Activated CD8-positive, alpha-beta memory T cell treated with anti-CD3 and anti-CD28 coated beads for 48 hours (primary cell): ENCODE measurements at places on chromosomes 2 and 18.

DNA sequence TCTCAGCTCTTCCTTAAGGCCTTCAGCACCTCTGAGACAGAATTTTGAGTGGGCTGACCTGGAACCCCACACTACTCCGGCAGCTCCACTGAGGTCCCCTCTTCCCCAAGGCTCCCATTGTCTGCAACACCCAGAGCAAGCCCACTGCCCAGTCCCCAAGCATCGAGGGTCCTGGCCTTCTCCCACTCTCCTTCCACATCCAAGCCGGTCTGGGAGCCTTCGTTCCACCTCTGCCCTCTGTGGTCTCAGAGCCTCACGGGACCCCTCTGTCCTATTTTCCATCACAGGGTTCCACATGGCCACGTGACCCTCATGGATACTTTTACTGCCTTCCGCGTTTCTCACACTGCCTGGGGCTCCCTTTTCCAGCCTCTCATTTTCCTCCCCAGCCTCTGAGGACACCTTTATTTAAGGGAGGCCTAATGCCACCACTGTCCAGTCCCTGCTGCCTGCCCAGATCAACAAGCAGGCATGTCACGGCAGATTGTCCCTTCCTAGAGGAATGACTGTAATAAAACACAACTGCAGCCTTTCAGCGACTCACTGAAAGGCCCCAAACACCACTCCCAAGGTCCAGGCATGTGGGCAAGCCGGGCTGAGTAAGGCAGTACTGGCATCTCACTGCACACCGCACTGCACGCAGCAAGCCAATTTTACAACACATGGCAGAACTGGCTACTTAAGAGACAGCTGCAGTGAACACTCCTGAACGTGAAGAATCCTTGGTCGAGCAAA, 7.9 kb upstream of the SALL3 start:
- no peak for DNase-seq

GRCh38 chr2:152505495-152505906, 170.5 kb downstream of the FMNL2 start:
- no peak for DNase-seq

DNA sequence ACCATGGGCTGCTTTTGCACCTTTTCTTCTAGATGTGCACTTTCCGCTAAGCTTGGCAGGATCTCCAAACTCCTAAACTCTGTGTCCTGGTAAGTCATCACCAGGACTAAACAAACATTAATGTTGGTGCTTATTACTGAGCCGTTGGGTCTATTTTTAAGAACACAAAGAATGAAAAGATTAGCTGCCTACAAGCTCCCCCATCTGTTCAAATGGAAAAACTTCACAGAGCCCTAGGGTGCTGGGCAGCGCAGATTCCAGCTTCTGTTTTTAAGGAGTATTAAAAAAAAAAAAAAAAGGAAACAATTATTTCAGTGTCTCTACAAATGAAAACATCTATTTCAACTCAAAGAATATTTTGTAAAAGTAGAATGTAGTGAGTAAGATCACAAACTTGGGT, 97.8 kb upstream of the AQP4 start:
- DNase-seq, result no peak

DNA sequence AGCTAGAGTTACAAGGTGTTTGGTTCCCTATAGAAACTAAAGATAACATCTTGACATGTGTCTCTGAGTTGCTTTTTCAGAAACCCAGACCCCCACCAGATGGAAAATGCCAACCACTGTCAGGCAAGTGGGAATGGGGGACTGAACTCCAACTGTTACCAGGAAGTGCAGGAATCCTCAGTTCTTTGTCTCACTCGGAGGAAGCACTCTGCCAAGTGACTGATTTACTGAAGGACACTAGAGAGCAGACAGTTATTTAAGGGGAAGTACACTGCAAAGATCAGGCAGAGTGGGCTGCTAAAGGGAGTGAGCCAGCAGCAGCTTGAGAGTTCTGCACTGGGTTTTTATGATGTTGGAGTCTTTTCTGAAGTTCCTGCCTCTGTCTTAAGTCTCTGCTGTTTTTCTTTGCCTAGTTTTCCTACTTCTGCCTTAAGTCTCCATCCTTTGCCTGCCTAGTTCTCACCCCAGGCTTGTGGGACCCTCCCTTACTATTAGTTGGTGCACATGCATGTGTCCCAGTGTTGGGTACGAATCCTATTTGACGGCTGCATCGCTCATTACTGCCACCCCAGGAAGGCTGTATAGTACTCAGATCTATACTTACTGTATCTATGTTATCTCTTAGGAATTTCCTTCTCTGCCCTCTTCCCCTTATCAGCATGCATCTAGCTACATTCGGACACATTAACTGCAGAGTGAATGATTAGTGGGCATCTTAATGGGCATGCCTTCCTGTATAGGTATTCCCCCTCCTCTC, 97.1 kb downstream of the TEX51 start:
- DNase-seq, result no peak

GRCh38 chr2:3293221-3293620, 84.4 kb downstream of the EIPR1 start:
- no peak for DNase-seq

GRCh38 chr2:10056439-10056838, 13.1 kb downstream of the KLF11 start:
- no peak for DNase-seq

DNA sequence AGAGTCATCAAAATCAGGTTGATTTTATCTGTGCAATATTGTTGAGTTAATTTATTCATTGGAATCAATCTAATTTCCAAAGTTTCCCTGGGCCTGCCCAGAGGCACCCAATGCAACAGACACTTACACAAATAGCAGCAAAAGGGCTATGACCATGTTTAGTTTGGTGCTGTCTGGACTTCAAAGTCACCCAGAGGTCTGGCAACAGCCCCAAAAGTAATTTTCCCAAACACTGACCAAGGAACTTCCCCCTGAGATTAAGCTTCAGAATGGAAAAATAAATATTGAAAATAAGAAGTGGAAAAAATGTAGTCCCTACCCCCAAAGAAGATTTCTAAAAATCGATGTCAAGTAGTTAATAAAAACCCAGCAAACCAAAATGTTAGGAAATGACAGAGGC, 70.9 kb upstream of the RNF152 start:
- no peak for DNase-seq

GRCh38 chr2:101109451-101110118, 41.6 kb downstream of the TBC1D8 start:
- DNase-seq, result no peak

- no peak for DNase-seq
Observed at GRCh38 chr2:33859176-33859575, 260.1 kb upstream of the FAM98A start.

DNA sequence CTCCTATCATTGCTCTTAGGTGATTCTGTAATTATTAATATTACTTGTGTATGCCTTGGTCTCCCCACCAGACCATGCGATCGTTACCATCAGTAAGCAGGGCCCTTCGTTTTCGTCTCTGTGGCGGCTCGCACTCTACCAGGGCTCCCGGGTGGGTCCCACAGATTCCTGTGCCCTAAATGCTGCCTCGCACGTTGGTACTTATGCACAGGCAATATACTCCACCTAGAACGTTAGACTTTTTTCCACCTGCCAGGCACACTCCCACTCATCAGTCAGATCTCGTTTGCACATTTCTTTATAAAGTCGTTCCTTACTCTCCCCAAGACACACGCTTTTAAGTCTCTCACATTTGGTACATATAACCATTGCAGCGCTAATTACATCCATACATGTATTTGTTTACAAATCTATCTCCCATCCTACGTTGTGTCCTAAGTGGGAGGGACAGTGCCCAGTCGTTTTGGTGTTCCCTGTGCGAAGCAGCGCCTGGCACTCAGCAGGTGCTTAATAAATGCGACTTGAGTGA, 901 bp downstream of the FEZ2 start:
- no peak for DNase-seq

DNA sequence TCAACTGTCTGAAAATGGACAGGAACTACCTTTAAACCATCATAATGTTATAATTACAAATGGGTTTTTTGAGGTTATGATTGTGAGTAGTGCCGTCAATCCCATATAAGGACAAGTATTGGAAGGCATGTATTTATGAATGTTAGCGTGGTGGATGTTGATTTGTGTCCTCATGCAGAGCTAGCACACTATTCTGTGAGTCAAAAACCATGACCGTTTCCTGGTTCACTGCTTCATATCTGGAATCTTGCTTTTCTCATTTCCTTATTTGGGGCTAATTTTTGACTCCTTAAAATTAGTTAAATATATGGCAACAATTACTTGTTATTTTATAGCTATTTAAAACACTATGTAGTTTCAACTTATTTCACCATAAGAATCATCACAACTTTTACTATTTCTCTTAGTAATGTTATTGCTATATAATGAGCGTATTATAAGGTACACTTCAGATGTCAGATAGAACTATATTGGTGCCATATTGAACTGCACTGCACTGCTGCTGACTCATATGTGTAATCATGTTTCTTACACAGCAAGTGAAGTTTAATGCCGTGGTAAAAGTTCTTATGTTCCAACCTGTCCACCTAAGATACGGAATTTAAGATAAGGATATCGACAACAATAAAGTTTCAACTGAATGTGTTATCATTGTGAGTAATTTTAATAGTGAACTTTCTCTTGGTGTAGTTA, 192.8 kb downstream of the PTGR3 start:
- DNase-seq, result no peak

DNA sequence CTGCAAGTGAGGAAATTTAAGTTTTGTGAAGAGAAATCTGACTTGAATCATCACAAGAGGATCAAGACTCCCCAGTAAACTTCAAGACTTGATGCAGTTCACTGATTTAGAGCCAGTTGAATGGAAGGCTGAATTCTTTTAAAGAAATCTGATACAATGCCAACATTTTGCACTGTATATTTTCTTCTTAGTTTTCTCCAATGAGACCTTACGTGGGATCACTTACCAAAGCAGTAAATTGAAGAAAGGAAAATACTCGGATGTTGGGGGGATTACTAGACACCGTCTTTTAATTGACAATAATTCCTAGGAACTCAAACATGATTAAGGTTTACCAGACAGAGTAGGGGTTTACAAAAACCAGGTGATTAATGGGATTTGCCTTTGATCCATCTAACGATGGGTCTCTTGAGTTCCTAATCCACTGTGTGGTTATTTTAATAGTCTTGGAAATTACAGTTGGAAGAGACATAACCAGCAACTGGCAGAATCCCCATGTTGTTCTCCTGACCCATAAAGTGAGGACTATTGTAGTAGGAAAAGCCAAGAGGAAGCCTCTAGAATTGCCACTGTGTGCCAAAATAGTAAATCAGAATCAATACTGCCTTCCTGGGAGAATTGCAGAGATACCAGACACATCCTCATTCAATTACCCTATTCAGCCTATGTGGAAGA, 354.5 kb downstream of the PID1 start:
- DNase-seq, result no peak

GRCh38 chr2:11177871-11178690, 22.8 kb downstream of the SLC66A3 start:
- DNase-seq, result no peak

GRCh38 chr2:132609101-132609890, 60.7 kb downstream of the LYPD1 start:
- no peak for DNase-seq

DNA sequence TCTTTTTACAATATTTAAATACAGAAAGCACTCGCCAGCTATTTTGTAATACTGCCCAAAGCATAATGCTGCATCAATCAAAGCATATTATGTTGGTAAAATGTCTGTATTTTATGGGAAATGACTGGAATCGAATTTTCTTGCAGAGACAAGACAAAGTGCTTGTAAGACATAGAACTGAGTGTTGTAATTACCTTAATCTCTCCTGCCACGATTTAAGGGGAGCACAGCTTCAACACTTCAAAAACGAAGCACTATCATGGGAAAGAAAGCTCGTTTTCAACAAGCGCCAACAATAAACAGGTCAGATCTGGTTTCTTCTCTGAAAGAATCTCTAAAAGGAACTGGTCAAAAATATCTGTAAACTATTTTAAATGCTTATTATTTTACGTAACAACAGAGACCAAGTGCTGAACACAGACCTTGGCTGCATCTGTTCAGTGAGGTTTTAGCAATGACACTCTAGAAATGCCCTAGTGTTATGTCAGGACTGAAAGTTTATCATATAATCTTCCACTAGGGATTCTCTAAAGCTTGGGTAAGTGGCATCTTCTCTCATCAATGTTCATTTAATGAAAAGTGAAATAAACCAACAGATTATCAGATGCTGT, 19.0 kb downstream of the RND3 start:
- no peak for DNase-seq

DNA sequence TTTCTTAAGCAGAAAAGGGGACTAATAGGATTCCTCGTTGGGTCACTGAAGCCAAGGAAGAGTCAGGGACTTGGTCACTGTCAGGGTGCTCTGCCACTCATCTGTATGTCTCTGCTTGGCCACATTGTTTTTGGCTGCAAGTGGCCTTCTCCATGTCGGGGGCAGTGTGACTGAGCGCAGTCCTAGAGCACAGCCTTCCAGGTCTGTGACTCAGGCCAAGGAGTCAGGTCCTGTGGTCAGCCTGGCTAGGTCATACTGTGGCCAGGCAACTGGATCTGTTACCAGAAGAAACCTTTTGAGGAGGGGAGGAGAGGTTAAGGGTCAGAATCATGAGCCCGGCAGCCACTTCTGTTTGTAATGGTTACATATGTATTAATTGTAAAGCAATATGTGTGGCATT, 61.3 kb downstream of the GALNT1 start:
- DNase-seq, result no peak

GRCh38 chr2:25347846-25348245, 6.1 kb upstream of the DNMT3A start:
- no peak for DNase-seq

DNA sequence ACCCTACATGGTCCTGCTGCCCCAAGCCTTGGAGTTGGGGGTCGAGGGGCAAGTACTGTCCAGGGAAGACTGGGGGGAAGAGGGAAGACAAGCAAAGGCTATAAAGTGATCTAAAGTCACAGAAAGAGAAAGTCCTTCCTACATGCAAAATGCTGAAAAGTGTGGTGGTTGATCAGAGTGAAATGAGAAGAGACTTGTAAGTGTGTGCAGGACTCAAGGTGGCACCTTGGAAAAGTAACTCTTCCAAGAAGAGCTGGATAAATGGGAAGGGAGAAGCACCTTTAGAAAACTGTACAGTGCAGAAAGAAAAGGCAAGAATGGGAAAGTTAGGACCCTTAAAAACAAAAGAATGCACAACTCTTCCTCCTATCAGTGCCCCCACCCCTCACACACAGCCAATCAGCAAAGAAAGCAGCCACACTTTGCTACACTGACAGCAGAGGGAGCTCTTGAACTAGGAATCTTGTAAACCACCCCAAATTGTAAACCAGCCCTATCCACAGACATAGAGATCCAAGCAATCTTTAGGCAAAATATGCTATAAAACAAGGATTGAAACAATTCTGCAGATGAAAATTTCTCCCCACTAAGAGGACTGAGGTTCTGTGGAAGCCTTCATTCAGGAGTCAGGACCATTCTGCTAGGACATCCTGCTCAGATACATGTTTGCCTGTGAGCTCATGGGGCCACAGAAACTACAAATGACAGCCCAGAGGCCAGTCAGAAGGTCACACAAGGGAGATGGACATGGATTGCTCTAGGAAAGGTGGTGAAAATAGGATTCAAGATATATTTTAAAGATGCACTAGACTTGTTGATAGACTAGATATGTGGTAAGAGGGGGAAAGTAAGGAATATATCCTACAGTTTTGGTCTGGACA, 146.4 kb downstream of the FTCDNL1 start:
- DNase-seq, result no peak
